Omental fat pad (tissue), 4 donors: ENCODE measurements at places on chromosomes 16 and 17. TPM values are rescaled to one million over a fixed set of nuclear protein-coding genes. Genes with fewer than 3 reads are reported as not detected.

Gene SOX8
- 1.4 TPM for total RNA-seq

Gene GAST
- not detected for total RNA-seq

Gene SCN4A
- total RNA-seq = 11.5 TPM

Gene ERN1
- 14.6 TPM for total RNA-seq

Gene KCNH4
- not detected for total RNA-seq

Gene AATF
- total RNA-seq = 26.4 TPM

Gene ZNF205
- 16.1 TPM for total RNA-seq

Gene MT4
- not detected for total RNA-seq

Gene OR1F1
- total RNA-seq = not detected
